ENCODE measurements at places on chromosomes 4 and X.

DNA sequence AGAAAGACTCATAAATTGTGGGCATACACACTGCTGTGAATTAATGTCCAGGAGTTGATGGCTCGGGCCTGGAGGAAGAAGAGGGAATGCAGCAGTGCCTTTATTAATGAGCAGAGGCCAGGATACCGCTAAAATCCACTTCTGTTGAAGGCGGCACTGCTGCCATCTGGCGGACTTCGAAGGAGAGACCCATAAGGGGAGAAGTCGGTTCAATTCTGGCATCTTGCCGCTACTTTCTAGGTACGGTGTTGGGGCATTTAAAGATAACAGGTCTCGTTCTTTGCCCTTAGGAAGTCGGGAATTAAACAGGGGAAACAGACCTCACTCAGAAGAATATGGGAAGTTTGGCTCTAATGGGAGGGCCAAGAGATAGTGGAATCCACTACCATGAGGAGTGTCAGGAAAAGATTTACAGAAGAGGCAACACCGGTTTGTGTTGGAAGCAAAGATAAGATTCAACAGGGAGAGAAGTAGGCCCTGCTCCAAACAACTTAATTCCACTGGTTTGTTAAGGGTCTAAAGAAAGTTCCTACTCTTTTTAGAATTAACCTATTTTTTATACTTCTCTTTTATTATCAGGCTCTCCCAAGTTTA lies 133.6 kb upstream of the GIMD1 start:
- 0 out of 3 replicates have a peak, but pooled peaks cover 5% of the 10 kb centered on the region for H3K27me3 ChIP-seq
- H3K4me1 ChIP-seq = peaks cover 10% of the 10 kb centered on the region
- H3K4me3 ChIP-seq = no peak overlapping the region
- no peak overlapping the region for H3K27ac ChIP-seq
- no peaks in the 10 kb centered on the region for H3K36me3 ChIP-seq
- peak; percentile 58 for DNase-seq

DNA sequence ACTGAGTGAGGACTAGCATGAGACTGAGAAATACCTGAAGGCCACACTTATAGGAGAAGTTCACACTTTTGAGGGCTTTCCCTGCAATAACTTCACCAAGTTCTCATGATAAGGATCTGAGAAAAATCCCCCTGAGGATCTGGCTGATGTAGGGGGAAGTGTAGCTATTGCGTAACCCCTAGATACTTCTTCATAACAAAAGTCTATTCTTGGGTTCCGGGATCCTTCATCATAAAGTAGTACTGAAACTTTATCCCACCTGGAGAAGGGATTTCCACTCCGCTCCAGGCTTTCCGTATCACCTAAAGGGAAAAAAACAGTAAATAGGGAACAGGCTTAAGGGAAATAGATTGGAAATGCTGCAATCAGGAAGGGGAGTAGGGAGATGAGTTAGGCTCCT lies 13.3 kb downstream of the USP27X start:
- H3K4me1 ChIP-seq = no peaks in the 10 kb centered on the region
- no peak for DNase-seq
- no peaks in the 10 kb centered on the region for H3K27me3 ChIP-seq
- no peak overlapping the region for H3K4me3 ChIP-seq
- H3K27ac ChIP-seq = no peak overlapping the region
- no peaks in the 10 kb centered on the region for H3K36me3 ChIP-seq

DNA sequence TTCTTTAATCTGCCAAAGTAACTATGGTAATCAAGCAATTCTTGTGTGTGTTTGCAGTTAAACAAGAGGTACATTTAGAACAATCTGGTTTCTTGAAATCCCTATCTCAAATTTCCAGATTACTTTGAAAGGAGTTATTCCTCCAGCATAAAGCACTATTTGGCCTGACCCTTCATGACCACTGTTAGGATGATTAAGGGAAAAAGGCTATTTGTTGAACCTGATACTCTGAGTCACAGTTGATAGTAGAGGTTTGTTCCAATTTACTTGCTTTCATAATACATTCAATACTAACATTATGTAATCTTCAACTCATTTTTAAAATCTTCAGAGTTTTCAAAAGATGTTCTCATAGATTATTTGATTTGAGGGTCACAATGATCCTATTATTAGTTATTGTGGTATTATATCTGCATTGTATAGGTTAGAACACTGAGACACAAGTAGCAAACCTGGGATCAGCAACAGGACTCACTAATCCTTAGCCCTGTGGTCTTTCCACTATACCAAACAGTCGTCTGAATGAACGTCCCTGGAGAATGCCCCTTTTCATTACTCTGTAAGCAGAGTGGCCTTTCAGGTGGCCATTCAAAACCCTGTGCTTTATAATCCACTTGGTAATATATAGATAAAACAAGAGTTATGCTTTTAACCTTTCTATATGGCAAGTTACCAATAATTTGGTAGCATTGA lies 8.1 kb upstream of the NDST4 start:
- H3K27ac ChIP-seq = no peak overlapping the region
- H3K36me3 ChIP-seq = no peaks in the 10 kb centered on the region
- no peaks in the 10 kb centered on the region for H3K27me3 ChIP-seq
- no peaks in the 10 kb centered on the region for H3K4me1 ChIP-seq
- no peak for DNase-seq

DNA sequence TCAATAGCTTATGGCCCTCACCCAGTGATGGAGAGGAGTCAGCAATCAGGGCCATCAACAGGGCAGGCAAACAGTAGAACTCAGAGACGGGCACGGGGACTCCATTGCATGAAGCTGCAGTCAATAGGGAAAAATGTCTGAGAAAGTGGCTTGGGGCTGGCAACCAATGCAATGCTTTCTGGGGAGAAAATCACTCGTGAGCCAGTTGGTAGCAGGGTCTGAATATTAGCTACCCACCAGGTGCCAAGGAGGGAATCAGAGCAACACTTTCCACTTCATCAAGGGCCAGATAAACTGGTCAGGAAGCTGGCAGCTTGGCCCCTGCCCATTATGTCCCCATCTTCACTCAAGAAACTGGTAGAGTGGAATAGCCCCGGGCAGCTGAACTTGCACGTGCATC lies 80.7 kb downstream of the STARD8 start:
- no peaks in the 10 kb centered on the region for H3K36me3 ChIP-seq
- no peak for DNase-seq

All from HepG2 (cell line).